ENCODE measurements at places on chromosomes 2 and 18. TPM values are rescaled to one million over a fixed set of nuclear protein-coding genes. Genes with fewer than 3 reads are reported as not detected.

DNA sequence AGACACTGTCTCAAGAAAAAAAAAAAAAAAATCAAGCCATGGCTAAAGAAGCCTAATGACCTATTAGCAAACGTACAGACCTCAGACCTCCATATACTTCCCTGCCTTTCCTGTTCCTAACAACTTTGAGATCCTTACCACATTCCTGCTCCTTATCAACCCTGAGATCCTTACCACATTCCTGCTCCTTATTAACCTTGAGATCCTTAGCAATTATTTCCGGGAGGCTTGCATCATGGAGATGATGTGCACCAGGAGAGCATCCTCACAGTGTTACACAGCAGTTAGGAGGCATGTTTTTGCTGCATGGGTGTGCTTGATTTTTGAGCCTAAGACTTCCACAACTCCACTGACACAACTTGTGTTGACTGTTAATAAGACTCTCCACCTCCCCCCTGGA is 54.6 kb upstream of the RASGRP3 start:
- no peak for DNase-seq

DNA sequence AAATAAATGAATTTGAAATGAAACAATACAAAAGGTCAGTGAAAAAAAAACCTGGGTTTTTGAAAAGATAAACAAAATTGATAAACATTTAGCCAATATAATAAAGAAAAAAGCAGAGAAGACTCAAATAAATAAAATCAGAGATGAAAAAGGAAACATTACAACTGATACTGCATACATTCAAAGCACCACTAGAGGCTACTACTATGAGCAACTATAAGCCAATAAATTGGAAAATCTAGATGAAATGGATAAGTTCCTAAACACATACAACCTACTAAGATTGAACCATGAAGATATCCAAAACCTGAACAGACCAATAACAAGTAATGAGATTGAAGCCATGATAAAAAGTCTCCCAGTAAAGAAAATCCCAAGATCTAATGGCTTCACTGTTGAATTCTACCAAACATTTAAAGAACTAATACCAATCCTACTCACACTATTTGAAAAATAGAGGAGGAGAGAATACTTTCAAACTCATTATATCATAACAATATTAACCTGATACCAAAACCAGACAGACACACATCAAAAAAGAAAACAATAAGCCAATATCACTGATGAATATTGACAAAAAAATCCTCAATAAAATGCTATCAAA is 80.8 kb upstream of the CERS6 start:
- no peak for DNase-seq

DNA sequence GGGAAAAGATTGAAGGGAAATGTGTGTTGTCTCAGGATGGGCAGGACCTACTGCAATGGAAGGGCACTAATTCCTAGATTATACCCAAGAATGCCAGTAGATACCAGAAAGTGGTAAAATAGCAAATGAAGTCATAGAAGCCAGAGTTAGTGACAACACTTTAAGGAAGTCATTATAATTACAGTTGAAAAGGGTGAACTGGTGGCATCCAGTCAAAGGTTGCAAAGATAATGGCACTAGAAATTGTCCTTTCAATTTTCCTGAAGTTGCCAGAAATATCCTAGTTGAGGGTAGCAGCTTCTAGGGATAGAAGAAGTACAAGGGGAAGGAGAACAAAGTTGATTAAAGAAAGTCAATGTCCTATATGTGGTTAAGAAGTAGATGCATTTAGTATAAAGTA is 68.8 kb upstream of the GLS start:
- DNase-seq, result no peak

GRCh38 chr2:65316072-65316471 is 88.4 kb downstream of the ACTR2 start:
- no peak for DNase-seq

Gene SCN3A
- 0.04 TPM for total RNA-seq

Measured in A673 (cell line).